DMS153 (cell line): ENCODE measurements at places on chromosomes 13 and 19.

- no peak for DNase-seq
Observed at GRCh38 chr13:31227063-31227462, 27.3 kb downstream of the B3GLCT start.

GRCh38 chr19:4149518-4150288 is 3.7 kb upstream of the CREB3L3 start:
- DNase-seq = no peak

GRCh38 chr13:74816737-74817136 is 665.2 kb downstream of the TBC1D4 start:
- DNase-seq = no peak

- DNase-seq = no peak
Observed at GRCh38 chr19:21022996-21023395, 2.5 kb downstream of the ZNF430 start.

DNA sequence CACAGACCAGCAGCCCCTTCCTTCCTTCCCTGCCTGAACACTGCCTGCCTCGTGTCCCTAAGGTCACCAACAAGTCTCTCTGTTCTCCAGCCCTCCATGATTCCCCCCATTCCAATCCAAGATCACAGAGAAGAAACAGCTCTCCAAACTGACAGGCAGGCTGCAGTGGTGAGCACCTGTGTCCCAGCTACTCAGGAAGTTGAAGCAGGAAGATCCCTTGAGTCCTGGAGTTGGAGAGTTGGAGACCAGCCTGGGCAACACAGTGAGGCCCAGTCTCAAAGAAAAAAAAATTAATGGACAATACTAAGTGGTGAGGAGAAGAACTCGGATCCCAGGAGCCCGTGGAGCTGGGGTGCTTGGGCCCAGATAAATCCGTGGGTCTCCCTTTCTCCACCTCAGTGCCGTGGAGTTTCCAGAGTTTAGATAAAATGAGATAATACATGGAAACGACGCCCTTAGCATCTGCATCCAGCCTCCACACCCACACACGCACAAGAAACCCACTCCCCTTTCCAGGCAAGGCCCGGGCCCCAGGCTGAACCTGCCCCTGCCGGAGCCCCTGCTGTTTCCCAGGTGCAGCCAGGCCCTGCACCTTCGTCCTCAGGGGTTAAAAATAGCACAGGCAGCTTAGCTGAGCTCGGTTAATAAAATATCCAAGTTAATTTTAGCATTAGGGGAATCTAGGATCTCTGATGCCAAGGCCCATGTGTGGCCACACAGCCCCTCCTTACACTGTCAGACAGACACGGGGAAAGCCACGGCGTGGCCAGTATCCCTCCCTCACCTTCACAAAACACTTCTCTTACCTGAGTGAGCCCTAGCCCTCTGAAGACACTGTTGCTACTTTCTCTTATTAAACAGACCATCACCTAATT is 4.7 kb downstream of the RASA3 start:
- DNase-seq = no peak
